ENCODE measurements at places on chromosomes 16 and 17. TPM values are rescaled to one million over a fixed set of nuclear protein-coding genes. Genes with fewer than 3 reads are reported as not detected.

KCNJ18 gene
- total RNA-seq, result not detected

BAIAP2 gene
- 36.2 TPM for total RNA-seq

SMPD3 gene
- total RNA-seq, result under 0.01 TPM

C16orf96 gene
- total RNA-seq, result 0.14 TPM

CDRT4 gene
- 0.34 TPM for total RNA-seq

MARVELD3 gene
- total RNA-seq, result 48.7 TPM

CSF3 gene
- not detected for total RNA-seq

TBC1D28 gene
- not detected for total RNA-seq

SEZ6 gene
- not detected for total RNA-seq

C16orf82 gene
- not detected for total RNA-seq

KCNH4 gene
- total RNA-seq, result not detected

DHRS7C gene
- not detected for total RNA-seq

GLTPD2 gene
- not detected for total RNA-seq

SKAP1 gene
- not detected for total RNA-seq

NETO2 gene
- 59.5 TPM for total RNA-seq

GGT6 gene
- total RNA-seq, result 4.4 TPM

CISD3 gene
- total RNA-seq, result 4.2 TPM

ICAM2 gene
- under 0.01 TPM for total RNA-seq

TLCD3B gene
- not detected for total RNA-seq

HCRT gene
- total RNA-seq, result not detected

HOXB6 gene
- not detected for total RNA-seq

TM4SF5 gene
- total RNA-seq, result not detected

SOX9 gene
- 4.4 TPM for total RNA-seq

BOLA2 gene
- total RNA-seq, result 62.2 TPM

SYNGR3 gene
- total RNA-seq, result 4.4 TPM

HSPB9 gene
- total RNA-seq, result not detected

SCN4A gene
- total RNA-seq, result 0.68 TPM

TP53TG3C gene
- total RNA-seq, result not detected

LSM12 gene
- total RNA-seq, result 27.1 TPM

CBFA2T3 gene
- total RNA-seq, result 1.1 TPM

CMTM1 gene
- total RNA-seq, result 0.34 TPM

MILR1 gene
- total RNA-seq, result 0.68 TPM

DNAH17 gene
- under 0.01 TPM for total RNA-seq

RCVRN gene
- total RNA-seq, result not detected

CDH15 gene
- total RNA-seq, result 0.34 TPM

CDH13 gene
- 74.0 TPM for total RNA-seq

DBF4B gene
- total RNA-seq, result 0.34 TPM

FOXJ1 gene
- not detected for total RNA-seq

NLRC3 gene
- total RNA-seq, result under 0.01 TPM
